Cardiac fibroblast (primary cell): ENCODE measurements at places on chromosomes 3 and 15.

DNA sequence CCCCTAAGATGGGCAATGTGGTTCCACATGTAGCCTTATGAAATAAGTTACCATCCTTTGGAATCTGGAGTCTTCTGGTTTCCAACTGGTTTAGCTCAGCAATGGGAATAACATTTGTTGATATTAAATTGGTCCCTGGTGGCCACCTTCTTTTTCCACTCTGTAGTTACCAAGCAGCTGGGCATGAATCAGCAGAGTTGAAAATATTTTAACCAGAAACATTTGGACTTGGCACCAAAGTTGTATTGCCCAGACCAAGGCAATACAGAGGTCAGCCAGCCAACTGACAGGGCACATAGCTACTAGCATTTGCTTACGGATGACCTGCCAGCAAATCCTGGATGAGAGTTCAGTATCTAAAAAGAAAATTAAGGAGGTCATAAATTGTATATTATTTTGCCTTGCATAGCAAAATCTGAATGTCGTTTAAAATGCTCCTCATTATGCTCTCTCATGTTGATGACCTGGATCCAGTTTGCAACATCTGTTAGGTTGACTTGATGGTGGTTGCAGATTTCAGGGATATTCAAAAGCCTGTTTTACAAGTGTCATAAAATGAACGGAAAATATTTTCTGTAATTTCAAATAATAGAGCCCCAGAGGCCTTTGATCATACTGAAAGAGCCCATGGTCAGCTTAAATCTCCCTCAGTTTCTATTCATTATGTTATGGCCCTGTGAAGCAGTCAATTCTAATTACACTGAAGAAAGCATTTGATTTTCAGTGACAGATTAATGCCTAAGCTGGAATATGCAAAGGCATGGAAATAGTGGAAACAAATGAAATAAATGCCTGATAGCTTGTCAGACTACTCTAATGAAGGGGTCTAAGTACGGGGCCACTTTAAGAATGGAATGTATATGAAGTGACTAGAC is 54.6 kb downstream of the PPM1L start:
- peak; percentile 62 for DNase-seq

DNA sequence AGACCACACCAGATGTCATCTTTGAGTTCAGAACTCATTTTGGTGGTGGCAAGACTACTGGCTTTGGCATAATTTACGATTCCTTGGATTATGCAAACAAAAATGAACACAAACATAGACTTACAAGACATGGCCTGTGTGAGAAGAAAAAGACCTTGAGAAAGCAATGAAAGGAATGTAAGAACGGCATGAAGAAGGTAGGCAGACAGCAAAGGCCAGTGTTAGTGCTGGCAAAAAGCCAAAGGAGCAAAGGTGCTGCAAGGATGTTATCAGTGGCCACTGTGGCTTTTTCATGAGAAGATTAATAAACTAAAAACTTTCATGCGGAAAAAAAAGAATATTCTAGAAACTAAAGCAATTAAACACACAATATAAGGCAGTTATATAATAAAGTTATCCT is 21.9 kb downstream of the AAGAB start:
- no peak for DNase-seq

DNA sequence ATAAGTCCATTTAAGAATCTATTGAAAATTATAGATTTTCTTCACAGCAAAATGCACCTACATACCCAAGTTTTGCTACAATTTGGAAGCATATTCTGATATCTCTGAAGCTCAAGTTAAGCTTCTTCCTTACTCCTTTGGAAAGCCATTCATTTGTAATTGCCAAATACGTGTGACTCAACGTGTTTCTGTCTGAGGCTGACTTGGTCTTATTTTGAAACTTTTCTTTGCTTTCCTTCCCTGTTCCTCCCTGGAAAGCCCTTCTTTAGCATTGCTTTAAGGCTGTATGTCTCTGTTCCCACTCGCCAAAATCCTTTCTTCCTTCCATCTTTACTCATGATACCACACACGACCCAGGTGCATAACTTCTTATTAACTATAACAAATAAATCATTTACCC is 232.0 kb downstream of the ZBBX start:
- DNase-seq, result no peak

DNA sequence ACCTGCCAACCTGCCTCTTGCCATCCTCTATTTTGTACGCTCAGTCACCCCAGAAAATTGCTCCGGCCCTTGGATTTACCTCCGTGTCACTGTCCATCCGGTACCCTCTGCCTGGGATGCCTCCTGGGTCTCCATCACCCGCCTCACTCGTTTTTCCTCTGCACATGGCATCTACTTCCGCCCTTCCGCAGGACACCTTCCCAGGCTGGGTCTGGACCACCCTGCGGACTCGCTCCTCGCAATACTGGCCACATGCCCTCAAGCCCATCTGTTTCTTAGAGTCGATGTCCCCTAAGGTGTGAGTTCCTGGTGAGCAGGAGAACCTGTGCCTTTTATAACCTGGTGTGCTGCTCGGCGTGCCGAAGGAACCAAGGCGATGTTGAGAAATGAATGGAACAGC is 58.5 kb downstream of the APBA2 start:
- no peak for DNase-seq

DNA sequence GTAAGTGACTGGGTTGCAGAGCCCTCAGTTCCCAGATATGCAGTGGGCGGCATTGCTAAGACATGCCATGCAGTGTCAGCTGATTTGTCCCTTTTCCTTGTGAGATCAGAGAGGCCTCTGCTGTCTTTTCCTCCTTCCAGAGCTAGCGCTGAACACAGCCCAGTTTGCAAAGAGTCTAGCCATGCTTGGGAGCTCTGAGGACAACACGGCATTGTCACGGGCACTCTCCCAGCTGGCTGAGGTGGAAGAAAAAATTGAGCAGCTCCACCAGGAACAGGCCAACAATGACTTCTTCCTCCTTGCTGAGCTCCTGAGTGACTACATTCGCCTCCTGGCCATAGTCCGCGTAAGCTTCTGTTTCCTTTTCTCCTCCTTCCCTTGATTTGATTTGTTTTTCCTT is 20.0 kb upstream of the SNX22 start:
- DNase-seq, result no peak

DNA sequence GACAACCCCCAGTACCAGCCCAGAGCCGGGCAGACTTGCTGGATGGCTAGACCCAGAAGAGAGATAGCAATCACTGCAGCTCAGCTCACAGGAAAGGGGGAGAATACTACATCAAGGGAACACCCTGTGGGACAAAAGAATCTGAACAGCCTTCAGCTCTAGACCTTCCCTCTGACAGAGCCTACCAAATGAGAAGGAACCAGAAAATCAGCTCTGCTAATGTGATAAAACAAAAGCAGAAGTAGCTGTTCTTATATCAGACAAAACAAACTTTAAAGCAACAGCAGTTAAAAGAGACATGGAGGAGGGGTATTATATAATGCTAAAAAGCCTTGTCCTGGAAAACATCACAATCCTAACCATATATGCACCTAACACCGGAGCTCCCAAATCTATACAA is 283.3 kb downstream of the KLF13 start:
- no peak for DNase-seq

DNA sequence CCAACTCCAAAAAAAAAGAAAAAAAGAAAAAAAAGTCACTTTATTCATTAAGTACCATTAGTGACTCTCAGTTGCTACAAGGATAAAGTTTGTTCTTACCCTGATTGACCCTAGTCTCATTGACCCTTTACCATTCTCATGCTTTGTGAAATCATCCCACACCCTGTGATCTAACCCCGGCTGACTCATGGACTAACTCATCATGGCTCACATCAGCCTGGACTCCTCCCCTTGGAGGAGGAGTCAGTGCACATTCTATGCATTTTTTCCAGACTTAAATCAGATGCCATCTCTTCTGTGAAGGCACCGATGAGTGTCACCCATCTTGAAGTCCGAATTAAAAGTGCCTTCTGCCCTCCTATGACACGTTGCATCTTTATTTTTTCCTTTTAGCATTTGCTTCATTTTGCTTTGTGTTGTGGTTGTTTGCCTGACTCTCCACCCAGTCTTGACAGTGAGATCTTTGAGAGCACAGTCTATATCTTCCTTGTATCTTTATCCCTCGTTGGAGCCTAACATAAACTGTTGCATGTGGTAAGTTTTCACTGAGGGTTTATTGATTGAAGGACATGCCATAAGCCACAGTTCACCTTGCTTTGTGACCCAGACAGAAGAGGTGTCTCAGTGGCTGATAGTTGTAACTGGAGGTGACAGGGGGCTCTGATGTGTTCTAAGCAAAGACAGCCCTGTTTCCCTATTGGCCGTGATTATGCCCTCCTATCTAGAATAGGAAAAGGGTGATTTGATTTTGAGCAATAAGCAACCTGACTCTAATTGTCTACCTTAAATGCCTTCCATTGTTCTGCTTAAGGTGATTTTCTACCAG is 72.1 kb downstream of the IL1RAP start:
- DNase-seq, result peak; percentile 89

- DNase-seq, result no peak
These were observed 70.6 kb downstream of the ATP13A4 start for GRCh38 chr3:193483988-193484539.

- no peak for DNase-seq
These were observed 10.7 kb downstream of the RNF123 start for GRCh38 chr3:49700014-49700413.

DNA sequence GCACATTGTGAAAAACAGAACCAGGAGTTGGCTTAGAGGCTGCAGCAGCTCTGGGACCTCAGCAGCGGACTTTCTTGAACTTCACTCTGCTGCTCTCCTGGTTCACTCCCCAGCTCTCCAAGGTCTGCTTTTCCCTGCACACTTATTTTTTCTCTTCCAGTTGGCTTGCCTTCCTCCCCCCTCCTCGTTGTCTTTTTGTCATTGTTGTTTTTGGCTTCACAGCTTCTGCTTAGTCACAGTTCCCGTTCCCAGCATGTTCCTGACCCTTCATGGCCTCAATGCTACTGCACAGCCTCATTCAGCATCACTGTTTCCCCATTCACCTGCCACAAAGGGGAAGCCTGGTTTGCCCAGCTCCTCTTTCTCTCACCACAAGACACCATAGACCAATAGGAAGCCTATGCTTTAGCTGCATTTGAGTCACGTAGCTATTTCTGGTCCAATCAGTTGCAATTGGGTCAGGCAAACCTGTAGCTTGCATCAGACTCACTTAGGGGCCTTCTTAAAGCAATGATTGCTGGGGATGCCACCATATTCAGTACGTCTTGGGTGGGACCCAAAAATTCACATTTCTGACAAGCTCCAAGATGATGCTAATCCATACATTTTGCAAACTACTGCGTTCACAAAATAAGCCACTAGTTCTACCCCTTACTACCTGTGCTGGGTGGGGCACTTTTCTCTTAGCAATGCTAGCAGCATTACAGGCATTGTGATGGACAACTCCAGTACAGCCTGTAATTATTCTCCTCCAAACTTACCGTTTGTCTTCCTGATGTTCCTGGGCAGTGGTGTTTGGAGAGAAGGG is 7.8 kb upstream of the SUMF1 start:
- peak; percentile 94 for DNase-seq
